Fibroblast of mammary gland (primary cell): ENCODE measurements at places on chromosomes 7 and 10.

DNA sequence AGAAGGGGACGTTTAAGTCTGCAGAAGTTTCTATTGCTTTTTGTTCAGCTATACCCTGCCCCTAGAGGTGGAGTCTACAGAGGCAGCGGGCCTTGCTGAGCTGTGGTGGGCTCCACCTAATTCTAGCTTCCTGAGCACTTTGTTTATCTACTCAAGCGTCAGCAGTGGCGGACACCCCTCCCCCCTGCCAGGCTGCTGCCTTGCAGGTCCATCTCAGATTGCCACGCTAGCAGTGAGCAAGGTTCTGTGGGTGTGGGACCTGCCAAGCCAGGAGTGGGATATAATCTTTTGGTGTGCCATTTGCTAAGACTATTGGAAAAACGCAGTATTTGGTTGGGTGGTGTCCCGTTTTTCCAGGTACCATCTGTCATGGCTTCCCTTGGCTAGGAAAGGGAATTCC is 147.3 kb upstream of the PRPS1L1 start:
- DNase-seq = no peak

DNA sequence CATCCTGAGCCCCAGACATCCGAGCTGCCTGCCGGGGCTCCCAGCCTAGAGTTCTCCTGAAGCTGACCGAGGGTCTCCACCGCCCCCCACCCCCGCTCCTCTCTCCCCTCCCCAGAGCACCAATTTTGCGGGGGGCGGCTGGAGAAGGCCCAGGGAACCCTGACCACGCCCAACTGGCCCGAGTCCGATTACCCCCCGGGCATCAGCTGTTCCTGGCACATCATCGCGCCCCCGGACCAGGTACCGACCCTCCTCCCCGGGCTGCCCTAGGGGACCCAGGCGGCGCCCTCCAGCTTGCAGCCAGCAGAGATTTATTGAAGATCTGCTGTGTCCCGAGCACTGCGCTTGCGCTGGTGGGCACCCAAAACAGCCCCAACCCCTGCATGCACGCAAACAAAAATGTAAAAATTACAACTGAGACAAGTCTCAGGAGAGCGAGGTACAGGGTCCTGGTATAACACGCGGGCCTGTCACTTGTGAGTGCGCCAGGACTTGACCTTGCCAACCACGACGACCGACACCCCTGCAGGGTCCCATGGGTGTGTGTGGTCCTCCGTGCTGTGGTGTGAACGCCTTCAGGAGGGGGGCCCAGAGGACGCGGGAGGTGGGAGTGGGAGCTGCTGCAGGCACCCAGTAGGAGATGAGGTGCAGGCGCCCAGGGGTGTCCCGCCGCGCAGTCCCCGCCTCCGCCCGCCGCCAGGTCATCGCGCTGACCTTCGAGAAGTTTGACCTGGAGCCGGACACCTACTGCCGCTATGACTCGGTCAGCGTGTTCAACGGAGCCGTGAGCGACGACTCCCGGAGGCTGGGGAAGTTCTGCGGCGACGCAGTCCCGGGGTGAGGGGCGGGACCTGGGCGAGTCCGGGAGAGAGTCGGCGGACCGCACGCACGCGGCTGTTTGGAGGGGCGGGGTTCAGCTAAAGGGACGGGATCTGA is 3.1 kb downstream of the PCOLCE start:
- DNase-seq = no peak

DNA sequence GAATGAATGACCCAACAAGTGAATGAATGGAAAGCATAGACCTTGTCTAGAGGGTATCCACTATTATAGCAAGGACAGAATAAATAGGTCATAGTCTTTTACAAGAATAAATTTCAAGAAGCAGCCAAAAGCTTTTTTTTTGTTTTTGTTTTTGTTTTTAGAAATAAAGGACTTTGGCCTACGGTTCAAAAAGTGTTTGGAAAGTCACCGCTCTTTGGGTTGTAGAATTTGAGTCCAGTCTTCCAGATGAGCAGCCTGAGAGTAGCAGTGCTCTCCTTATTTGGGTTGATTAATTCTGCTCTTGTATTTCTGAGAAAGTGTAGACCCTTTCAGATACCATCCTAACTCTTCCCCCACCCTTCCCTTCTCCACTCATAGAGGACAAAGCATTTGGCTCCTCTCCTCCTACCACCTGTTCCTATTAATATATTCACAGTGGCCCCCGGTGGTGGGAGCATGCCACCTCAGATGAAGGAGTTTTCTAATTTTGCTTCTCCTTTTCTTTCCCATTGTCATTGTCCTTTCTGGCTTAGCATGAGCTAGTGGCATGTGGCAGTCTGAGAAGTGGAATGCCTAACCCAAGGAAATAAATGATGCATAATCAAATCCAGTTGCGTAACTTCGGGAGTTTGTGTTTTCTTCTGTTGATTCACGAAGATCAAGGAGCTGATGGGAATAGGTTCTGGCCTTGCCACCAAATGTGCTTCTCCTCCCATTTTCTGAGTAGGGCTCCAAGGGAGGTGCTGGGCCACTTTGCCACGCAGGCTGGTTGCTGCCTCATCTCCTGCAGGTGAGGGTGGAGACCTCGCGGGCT is 114.7 kb downstream of the CHN2 start:
- DNase-seq = no peak

- DNase-seq = no peak
Measured at GRCh38 chr7:129799350-129799955, 153.3 kb downstream of the UBE2H start.

- no peak for DNase-seq
Measured at GRCh38 chr7:50761713-50762112, 21.0 kb downstream of the GRB10 start.

DNA sequence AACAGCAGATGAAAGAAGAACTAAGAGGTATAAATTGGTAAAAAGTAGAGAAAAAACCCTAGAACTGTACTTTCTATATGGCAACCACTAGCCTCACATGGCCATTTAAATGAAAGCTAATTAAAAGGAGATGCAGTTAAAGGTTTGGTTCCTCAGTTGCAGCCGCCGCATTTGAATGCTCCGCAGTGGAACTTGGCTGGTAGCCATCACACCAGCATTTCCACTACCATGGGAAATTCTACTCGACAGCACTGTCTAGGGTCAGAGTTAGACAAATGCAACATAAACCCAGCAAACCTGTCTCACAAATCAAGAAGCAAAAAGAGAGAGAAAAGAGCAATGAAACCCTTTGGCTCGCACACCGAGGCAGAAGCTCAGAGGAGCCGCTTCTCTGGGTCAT is 29.7 kb downstream of the VIPR2 start:
- DNase-seq = no peak

DNA sequence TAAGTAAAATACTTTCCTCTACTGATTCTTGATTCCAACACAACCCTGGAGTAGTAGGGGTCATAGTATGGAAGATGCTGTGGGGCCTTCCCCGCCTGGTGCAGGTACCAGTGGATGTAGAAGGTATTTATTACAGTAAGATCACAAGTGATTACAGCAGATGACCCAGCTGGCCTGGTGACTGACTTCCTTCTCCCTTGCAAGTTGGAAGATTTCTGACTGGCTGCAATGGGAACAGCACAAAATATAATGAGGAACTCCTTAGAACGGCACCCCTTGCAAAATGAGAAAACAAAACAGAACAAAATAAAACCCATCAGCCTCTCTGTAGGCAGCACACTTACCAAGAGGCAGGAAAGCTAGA is 61.7 kb upstream of the TARP start:
- DNase-seq = no peak

GRCh38 chr10:34010891-34011290 is 676.4 kb upstream of the NRP1 start:
- peak; percentile 57 for DNase-seq

DNA sequence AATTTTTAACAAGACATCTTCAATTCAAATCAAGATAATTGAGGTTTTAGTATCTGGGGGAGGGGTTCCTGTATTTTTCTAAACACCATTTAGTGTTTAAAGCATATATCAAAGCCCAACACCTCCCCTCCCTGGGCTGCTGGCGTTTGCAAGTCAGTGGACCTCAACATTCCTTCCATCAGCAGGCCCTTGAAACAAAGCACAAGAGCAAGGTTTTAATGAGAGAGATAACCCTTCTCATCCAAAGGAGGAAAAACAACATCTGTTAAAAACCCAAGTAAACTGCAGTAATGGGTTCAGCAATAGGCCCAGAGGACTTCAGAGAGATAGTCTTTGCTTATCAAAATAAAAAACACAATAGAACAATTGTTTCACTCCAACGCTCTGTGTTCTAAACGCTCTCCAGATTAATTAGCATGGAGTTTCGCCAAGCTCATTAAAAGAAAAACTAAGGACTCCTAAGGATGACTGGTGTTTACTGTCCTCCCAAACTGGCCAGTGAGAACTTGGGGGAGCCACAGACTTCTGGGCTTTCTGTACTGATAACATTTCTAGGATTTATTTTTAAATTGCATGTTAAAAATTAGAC is 2.5 kb downstream of the JCAD start:
- no peak for DNase-seq

GRCh38 chr7:15977663-15978062 is 291.2 kb upstream of the MEOX2 start:
- peak; percentile 54 for DNase-seq

- no peak for DNase-seq
Measured at GRCh38 chr10:71059943-71060342, 152.4 kb upstream of the UNC5B start.

DNA sequence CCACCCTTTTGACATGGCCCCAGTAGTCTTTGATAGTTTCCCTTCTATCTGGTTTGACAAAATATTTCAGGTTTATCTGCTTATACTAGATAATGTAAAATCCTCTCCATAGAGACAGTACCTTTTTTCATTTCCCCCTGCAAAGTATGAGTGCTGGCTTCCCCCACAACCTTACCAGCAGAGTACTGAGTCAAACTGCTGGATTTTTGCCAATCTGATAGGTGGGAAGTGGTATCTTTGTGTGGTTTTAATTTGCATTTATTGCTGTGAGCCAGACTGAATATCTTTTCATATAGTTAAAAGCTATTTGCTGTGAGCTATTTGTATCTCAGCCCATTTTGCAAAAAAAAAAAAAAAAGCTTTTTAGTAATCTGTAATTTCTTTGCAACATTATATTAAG is 32.1 kb upstream of the HECTD2 start:
- DNase-seq = no peak

- DNase-seq = peak; percentile 69
Measured at GRCh38 chr10:79929409-79929904, 19.4 kb downstream of the SFTPD start.

DNA sequence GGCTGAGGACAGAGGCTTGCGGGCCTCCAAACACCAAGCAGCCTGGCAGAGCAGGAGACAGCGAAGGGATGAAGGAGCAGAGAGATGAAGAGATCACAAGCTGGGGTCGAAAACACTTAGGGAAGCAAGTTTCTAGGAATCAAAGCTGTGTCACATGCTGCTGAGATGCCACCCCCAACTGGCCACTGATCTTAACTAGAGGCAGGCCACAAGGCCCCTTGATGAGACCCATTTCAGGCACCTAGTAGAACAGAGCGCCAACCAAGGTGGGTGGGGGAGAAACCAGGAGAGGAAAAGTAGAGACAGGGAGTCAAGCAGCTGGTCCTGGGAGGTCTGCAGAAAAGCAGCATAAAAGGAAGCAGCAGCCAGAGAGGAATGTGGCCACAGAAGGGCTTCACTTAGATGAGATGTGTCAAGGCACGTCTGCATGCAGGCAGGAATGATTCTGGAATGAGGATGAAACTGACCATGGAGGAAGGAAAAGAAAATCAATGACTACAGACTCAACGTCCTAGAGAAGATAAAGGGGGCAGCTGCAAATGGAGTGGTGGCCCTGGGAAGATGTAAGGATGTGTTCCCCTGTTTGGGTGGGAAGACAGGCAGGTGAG is 85.0 kb upstream of the DDC start:
- no peak for DNase-seq

- DNase-seq = no peak
Measured at GRCh38 chr7:83065714-83066113, 97.0 kb downstream of the PCLO start.

DNA sequence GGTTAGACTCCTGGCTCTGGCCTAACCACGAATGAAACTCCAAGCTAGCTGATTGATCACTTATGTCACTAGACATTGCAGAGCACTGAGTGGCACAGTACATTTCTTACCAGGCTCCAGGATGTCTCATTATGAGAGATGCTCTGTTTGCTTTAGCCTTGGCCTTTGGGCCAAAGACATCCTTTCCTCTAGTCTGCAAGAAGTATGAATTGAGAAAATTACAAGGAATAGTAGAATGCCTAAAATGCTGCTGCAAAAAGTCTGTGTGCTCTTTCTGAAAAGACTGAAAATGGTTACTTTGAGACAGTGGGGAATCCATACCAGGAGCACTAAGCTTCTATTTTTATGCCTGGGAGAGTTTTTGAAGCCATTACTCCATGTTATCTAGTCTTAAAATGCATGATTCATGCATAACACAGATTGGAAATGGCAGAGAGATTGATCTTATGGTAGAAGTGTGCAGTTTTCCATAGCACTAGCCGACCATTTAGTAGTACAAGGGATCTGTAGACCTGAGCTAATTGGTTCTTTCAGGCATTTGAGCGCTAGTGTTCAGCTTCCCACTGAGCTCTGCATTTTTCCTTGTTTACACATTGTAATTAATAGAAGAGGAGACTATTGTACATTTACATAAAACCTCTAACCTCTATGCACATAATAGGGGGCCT is 303.8 kb downstream of the PRKG1 start:
- no peak for DNase-seq

- DNase-seq = peak; percentile 89
Measured at GRCh38 chr7:88306590-88307048, at the start of gene STEAP4. STEAP4 (minus strand) TSS chr7:88306894; CDS start chr7:88284269, 22,625 bp downstream.

DNA sequence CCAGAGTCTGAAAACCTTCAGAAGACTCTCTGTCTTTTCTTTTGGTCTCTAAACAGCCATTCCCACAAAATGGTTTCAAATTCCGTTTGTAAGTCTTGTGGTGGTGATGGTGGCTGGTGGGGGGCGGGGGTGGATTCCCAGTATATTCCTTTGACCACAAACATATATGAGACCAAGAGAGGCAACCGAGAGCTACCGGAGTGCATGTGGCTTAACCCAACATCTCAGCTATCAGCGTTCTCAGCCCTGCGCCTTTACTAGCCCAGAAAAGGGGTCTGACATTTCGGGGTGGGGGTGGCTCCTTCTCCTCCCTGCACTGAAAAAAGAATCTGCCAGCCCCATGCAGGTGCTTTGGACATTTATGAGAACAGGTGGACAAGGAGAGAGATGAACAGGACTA is 621.1 kb downstream of the ACTR3B start:
- no peak for DNase-seq

- peak; percentile 5 for DNase-seq
Measured at GRCh38 chr10:123743441-123744223, 77.5 kb downstream of the GPR26 start.

DNA sequence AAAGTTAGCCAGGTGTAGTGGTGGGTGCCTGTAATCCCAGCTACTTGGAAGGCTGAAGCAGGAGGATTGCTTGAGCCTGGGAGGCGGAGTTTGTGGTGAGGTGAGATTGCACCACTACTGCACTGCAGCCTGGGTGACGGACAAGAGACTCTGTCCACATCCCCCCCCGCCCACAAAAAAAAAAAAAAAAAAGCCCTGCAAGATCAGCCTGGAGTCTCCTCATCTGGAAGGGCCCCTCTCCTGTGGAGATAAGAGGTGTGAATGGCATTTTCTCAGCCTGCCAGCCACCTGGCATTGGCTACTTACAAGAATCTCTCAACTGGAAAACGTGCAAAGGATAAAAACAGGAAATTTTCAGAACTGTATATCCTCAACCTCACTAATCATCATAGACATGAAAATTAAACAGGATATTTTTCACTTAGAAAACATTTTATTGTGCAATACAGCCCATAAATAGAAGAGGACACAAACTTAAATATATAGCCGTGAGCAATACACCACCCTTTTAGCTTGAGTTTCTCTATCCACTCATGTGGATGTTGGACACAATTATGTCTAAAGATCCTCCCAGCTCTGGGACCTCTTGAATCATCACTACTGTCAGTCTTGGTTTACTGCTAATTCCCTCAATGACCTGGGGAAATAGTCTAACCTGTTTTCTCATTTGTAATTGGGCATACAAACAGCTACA is 11.3 kb upstream of the TSPAN15 start:
- DNase-seq = peak; percentile 71
